ENCODE measurements at places on chromosomes 5 and 9.
A peak's percentile ranks its signal among the peaks of the same experiment; 100 is the strongest.

GRCh38 chr9:123679330-123679987 lies 250.5 kb downstream of the DENND1A start:
- DNase-seq, result no peak

DNA sequence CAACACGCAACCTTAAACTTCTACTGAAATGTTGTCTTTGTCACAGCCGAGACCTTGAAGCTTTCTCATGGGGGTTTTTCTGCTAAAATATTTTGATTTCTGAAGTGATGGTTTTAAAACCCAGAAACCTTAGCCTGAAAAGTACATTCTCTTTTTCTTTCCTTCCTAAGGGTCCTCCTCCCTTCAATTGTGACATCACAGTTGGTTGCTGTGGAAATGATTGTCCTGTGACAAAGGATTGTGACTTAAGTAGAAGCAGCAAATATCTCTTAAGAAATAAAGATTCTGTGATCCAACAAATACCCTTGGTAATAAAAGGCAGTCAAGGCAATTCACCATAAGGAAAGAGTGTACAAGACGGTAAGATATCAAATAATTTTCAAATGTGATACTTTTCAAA lies 125.2 kb downstream of the SEMA6A start:
- DNase-seq, result no peak

- DNase-seq, result no peak
Measured at GRCh38 chr5:119136666-119137318, 65.9 kb downstream of the DMXL1 start.

- no peak for DNase-seq
Measured at GRCh38 chr9:120531683-120532300, 48.2 kb downstream of the CDK5RAP2 start.

- DNase-seq, result no peak
Measured at GRCh38 chr5:107670932-107671741, at the start of gene EFNA5. TSS of gene EFNA5 (minus strand) at chr5:107670937.

- DNase-seq, result no peak
Measured at GRCh38 chr5:72677447-72677846, 139.0 kb upstream of the TNPO1 start.

DNA sequence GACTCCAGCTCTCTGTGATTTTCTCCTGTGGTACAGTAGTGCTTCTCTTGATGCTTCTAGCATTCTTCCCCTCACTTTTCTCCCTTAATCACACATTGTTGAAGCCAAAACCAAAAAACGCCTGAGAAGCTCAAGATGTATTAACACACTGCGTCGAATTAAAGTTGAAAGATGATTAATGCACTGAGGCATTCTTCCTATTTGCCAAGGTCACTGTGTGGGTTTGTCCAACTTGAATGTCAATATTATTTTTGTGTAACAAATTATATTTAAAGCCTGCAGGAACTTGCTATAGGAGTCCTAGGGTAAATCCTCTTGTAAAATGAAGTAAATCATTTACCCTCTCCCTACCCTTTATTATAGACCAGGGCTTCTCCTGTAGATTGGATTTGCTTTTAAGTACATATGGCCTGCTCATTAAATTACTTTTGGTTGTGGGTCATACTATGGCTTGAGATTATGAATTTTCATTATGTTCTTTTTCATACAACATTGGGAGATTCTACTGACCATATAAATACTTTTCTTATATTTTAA lies 68.1 kb downstream of the GDA start:
- DNase-seq, result no peak

GRCh38 chr9:112145886-112146285 lies 29.2 kb downstream of the SUSD1 start:
- DNase-seq, result no peak

GRCh38 chr9:89661956-89662717 lies 57.3 kb downstream of the GADD45G start:
- DNase-seq, result peak; percentile 74

GRCh38 chr9:90975781-90976538 lies 174.3 kb downstream of the SYK start:
- DNase-seq, result no peak

DNA sequence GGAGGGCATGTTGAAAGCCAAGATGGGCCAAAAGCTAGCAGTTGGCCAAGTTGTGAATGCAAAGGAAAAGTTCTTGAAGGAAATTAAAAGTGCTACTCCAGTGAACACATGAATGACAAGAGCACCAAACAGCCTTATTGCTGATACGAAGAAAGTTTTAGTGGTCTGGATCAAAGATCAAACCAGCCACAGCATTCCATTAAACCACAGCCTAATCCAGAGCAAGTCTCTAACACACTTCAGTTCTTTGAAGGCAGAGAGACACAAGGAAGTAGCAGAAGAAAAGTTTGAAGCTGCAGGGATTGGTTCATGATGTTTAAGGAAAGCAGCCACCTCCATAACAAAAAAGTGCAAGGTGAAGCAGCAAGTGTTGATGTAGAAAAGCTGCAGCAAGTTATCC lies 71.6 kb downstream of the ERCC6L2 start:
- DNase-seq, result peak; percentile 1

DNA sequence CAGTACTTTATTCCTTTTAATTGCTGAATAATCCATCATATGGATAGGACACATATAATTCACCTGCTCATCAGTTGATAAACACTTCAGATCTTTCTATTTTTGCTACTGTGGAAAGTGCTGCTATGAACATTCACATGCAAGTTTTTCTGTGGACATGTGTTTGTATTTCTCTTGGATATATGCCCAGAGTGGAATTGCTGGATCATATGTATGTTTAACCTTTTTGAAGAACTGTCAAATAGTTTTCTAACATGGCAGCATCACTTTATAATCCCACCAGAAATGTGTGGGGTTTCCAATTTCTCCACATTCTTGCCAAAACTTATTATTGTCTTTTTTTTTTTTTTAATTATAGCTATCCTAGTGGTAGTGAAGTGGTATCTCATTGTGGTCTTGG lies 15.1 kb downstream of the CARTPT start:
- no peak for DNase-seq

DNA sequence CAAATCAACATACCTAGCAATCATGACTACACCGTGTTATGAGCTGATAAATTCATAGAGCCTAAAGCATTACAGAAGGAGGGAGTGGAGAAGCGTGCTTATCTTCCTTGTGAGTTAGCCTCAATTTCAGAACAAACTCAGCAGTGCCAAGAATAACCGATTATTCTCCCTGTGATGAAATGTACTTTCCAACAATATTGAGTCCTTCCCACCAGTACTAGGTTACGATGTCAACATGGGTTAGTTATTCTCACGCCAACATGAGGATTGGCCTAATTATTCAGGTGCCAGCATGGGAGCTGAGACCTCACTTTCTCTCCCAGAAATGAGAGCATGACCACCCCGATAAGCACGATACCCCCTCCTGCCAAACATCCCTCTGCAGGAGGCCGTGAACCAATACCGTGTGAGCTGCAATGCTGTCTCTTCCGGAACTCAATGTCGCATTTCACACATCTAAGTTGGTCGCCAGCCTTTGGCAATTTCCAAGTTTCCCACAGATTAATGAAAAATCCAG lies 193.7 kb downstream of the ENC1 start:
- DNase-seq, result no peak

DNA sequence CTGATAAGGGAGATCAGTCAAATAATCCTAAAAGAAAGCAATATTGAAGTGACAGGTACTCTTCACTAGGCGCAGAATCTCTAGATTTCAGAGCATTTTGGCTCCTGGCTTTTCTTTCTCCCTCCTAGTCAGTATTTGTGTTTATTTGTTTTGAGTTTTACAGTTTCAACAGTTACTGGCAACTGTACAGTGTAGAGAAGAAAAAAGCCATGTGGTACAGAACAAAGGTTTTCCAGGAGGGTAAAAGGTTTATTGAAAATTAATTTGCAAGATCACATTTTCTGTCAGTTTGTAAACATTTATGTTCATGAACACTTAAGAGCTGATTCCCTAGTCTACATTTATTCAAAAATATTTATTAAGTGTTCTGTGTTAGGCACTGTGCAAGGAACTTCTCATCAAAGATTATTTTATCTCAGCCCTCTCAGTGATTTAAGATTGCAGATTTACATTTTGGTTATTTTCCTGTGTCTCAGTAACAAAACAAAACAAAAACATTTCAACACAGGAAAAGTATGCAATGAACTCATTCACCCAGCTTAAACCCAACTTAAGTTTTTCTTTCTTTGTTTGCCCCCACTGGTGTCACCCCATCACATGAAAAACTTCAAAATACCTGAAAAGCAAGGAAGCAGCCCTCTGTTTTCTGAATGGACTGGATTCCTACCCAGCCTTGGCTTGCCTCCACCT lies 12.9 kb downstream of the MINAR2 start:
- no peak for DNase-seq

GRCh38 chr5:126695091-126695490 lies 81.8 kb upstream of the LMNB1 start:
- DNase-seq, result no peak

DNA sequence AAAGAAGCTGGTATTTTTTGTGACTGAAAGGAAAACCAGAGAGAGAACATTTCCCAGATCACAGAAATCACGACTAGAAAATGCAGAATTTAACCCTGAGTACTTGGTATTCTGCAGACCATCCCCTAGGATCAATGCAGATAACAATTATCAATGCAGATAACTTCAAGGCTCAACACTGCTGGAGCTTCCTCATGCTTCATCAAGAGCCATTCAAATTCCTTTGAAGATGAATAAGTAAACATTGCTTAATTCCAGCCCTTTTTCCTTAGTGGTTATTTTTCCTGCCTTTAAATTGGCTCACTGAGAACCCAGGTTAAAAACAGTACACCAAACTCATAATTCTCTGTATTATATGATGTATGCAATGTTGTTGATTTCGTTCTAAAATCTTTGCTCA lies 370.1 kb upstream of the TLE4 start:
- no peak for DNase-seq

GRCh38 chr5:9524941-9525340 lies 20.9 kb downstream of the SEMA5A start:
- DNase-seq, result no peak

DNA sequence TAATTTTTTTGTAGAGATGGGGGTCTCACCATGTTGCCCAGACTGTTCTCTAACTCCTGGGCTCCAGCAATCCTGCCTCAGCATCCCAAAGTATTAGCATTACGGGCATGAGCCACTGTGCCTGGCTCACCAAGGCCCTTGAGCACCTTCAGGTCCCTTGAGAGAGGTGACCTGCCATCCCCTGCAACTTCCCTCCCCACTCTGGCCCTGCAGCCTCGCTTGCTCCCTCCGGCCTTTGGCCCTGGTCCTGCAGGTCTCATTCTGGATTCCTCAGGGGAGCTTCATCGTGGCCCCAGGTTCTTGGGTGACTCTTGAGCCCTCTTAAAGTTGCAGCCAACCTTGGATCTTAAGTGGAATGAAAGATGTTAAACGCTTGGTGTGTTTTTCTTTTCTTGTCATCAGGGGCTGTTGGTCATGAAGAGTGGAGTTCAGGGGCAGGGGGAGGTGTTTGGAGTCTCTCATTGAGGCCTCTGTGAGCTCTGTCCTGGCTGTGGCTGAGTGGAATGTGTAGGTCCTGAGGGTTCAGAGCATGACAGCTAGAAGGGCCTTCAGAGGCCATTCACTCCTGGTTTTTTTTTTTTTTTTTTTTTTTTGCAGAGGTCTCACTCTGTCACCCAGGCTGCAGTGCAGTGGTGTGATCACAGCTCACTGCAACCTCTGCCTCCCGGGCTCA lies 33.0 kb downstream of the PPARGC1B start:
- DNase-seq, result no peak

DNA sequence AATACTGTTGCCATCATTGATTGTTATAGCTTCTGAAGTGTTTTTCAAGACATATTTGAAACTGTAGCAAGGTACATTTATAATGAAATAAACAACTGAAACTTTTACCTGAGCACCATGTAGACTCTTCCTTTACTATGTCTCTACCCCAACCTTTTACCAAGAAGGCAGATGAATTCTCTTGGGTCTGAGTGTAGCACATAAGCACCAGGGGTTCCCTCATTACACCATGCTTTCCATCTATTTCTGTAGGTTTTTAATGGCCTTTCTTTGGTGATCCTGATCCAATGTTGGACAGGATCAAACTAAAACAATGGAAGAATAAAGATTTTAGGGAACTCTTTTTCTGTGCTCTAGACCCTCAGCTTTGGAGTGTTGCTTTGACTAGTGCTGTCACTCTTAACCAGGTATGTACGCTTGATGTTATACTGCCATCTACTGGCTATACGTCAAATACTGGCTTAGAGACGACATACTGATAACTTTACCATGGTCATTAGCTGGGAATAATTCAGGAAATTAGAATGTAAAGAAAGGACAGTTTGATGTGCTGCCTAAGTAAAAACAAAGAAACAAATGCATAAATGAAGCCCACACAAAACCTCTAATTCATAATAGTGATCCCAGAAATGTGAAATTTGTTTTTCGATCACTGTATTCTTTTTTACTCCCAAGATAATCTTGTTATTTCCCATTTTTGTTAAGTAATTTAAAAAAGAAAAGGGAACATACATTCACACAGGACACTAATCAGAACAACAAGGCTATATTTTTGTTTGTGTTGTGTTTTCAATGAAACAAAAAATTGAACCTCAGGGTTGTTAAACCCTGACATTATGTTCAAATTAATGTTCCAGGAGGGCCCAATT lies 30.7 kb downstream of the IFNW1 start:
- DNase-seq, result peak; percentile 34

DNA sequence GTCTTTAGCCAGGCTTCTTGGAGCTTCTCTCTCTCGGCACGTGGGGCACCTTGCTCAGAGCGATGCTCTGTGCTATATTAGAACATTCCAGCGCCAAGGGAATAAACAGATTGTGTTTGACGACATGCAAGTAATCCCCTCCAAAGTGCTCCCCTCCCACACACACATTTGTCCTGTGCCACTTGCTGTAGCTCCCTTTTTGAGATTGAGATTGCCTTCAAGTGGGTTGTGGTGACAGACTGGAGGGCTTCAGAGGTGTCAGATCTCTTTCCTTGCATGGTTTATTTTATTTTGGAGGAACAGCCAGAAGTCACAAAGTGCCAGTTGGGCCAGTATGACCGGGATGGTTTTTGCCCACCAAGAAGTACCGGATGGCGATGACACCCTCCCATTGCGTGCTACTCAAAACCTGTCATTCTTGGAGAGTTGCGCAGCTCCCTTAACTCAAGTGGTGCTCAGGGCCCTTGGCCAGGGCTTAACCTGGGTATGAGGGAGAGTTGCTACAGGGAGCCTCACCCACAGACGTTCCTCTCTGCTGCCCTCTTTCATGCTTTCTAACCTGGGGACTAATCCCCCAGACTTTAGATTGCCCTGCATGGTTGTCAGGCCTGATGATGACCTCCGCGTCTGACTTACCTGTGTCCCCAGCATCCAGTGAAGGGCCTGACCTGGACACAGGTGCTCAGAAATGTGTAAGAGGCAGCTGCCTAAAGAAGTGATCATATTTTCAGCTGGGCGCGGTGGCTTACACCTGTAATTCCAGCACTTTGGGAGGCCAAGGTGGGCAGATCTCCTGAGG lies 18.8 kb upstream of the RPL26L1 start:
- no peak for DNase-seq

DNA sequence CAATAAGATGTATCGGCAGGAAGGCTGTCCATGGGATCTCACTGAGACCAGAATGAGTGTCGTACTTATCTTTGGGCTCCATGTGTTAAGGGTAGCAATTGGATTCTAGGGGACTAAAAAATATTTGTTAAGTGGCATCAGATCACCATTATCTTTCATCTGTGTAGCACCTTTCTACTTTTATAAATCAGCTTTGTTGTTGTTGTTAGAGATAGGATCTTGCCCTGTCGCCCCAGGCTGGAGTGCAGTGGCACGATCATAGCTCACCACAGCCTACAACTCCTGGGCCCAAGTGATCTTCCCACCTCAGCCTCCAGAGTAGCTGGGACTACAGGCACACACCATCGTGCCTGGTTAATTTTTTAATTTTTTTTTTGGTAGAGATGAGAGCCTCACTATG lies 220.5 kb downstream of the SMARCA2 start:
- no peak for DNase-seq

- no peak for DNase-seq
Measured at GRCh38 chr5:148559461-148559860, 94.9 kb downstream of the HTR4 start.

All from kidney epithelial cell (primary cell).